ENCODE measurements at places on chromosomes 5 and 9. TPM values are rescaled to one million over a fixed set of nuclear protein-coding genes. Genes with fewer than 3 reads are reported as not detected.

HMCN2 gene
- 0.05 TPM for total RNA-seq

CDH6 gene
- total RNA-seq = not detected

MEIKIN gene
- total RNA-seq = not detected

PNPLA7 gene
- total RNA-seq = 3.1 TPM

GABRP gene
- total RNA-seq = not detected

TPPP gene
- 0.21 TPM for total RNA-seq

NEURL1B gene
- total RNA-seq = 0.16 TPM

BTNL3 gene
- not detected for total RNA-seq

IRGM gene
- total RNA-seq = 2.4 TPM

GRCh38 chr5:54080831-54081230 lies 229.5 kb downstream of the ARL15 start:
- no peak for DNase-seq

- DNase-seq = no peak
Observed at GRCh38 chr5:155049569-155050383, 36.2 kb downstream of the KIF4B start.

- DNase-seq = no peak
Observed at GRCh38 chr9:69771775-69772418, 12.1 kb upstream of the PTAR1 start.

DNA sequence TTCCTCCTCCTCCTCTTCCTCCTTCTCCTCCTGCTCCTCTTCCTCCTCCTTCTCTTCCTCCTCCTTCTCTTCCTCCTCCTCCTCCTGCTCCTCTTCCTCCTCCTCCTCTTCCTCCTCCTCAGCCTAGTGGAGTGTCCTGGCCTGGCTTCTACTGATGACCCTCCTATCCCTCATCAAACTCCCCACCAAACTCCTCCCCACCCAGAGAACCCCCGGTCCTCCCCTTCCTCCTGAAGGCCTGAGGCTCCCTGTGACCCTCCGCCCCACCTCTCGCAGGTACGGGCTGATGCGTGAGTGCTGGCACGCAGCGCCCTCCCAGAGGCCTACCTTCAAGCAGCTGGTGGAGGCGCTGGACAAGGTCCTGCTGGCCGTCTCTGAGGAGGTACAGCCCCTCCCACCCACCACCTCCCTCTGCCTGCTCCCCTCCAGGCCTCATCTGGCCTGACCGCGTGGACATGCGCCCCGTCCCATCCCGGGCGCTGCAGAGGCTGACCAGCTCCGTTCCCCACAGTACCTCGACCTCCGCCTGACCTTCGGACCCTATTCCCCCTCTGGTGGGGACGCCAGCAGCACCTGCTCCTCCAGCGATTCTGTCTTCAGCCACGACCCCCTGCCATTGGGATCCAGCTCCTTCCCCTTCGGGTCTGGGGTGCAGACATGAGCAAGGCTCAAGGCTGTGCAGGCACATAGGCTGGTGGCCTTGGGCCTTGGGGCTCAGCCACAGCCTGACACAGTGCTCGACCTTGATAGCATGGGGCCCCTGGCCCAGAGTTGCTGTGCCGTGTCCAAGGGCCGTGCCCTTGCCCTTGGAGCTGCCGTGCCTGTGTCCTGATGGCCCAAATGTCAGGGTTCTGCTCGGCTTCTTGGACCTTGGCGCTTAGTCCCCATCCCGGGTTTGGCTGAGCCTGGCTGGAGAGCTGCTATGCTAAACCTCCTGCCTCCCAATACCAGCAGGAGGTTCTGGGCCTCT lies 10.6 kb downstream of the FGFR4 start:
- no peak for DNase-seq

DNA sequence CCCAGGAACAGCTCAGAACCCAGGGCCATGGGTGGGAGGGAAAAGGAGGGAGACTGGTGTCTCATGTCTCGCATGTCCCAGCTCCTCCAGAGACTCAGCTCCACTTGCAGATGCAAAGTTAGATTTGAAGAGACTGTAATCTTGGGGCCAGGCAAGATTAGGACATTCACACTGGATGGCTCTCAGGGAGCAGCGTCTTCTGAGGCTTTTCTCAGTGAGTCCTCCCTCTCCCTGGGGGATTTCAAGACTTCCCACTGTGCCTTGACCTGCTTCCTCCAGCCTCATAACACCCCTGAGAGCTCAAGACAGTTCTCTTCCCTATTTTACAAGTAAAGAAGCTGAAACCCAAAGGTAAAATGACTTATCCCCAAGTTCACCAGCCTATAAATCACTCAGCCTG lies 10.5 kb upstream of the TCOF1 start:
- no peak for DNase-seq

GRCh38 chr9:97578846-97579245 lies 54.3 kb downstream of the TSTD2 start:
- no peak for DNase-seq

DNA sequence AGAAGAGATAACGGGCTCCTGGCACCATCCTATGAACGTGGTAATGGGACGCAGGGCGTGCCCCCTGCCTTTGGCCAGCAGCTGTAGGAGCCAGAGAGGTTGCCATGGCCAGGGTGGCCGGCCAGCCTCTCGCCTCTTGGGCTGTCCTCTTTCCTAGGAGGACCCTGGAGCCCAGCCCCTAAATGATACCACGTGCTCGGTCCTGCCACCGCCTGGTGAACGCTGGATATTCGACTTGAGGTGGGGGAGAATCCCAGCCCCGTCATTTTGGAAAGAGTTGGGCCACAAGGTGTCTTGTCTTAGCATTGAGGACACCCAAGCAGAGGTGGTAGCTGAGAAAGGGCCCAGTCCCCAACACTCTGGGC lies 391 bp upstream of the NRG2 start:
- DNase-seq = peak; percentile 54

DNA sequence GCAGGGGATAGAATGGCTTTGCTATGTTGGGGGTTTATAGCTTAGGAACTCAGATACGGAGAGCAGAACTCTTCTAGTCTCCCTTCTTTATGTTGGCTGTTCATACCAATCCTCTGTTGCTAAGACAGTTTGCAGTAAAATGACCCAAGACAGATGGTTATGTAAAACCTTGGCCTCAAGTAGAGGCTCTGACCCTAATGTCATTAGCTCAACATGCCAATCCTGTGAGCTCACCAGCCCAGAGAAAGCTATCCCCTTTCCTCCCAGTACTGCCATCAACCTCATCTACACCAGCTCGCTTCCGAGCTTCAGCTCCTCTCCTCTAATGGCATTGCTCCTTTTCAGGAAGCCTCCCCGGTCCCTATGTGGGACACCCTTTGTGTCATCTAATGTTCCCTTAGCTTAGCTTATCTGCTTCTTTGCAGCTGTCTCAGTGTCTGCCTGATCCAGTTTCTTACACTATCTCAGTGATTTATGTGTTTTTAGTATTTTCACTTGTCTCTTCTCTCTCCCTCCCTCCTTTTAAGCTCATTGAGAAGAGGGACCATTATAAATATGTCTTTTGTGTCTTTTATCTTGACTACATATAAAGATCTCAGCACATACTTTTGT lies 281.3 kb upstream of the CLINT1 start:
- DNase-seq = no peak

- no peak for DNase-seq
Observed at GRCh38 chr9:107810461-107810961, 320.9 kb upstream of the KLF4 start.

DNA sequence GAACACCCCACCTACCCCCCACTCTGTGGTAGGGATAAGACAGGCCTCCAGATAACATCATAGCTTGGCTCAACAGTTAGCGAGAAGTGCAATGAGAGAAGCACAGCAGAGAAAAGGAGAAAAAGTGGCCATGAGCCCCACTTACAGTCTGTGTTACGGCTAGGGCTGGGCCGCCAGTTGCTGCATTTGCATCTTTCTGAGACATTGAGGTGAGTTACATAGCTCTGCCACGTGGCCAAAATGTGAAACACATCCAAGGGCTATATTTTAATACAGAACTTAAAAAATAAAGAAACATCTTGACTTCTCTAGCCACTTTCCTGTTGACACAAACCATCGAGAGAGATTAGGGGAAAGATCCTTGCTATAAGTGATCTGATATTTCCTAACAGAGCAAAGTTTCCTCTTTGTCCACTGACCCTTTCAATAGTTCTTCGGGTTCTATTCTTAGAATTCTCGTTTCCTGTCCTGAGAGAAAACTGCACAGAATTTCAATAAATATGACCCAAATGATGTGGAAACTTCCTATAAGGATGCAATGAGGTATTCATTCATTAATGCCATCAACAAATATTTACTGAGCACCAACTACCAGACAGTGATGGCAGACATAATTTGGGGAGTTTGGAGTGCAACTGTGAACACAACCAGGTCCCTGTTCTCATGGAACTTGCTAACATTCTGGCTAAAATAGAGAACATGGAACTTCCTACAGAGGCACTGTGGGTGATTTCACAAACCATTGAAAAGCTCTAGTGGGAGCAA lies 3.2 kb upstream of the TLE4 start:
- DNase-seq = no peak

- DNase-seq = no peak
Observed at GRCh38 chr5:176424181-176424580, 7.8 kb upstream of the CLTB start.

- no peak for DNase-seq
Observed at GRCh38 chr9:5500441-5501235, 9.7 kb upstream of the PDCD1LG2 start.

DNA sequence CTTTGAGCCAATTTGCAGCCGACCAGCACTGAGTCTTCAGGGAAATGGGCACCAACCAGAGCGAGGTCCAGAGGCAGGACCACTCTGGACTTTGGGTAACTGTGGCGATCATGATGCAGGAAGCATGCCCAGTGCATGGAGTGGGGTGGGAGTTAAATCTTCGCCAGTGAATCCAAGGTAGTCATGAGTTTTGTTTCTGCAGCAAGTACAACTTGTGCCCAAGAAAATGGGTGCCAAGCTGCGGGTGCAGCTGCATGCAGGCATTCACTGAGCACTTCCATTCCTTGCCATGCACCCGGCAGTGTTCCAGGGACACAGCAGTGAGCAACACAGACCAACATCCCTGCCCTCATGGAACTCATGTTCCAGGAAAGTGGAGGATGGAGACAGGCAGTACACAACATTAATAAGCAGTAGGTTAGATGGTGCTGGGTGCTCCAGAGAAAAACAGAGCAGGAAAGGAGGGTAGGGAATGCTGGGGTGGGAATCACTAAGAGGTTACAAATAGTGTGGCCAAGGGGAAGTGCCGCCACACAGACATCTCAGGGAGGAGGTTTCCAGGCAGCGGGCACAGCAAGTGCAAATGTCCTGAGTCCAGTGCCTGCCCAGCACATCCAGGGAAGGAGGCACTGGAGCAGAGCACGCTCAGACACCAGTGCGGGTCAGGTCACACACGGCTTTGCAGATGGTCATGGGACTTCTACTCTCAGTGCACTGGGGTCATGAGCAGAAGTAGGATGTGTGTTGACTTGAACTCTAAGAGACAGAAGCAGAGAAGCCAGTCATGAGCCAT lies 48.2 kb upstream of the LMX1B start:
- DNase-seq = no peak

DNA sequence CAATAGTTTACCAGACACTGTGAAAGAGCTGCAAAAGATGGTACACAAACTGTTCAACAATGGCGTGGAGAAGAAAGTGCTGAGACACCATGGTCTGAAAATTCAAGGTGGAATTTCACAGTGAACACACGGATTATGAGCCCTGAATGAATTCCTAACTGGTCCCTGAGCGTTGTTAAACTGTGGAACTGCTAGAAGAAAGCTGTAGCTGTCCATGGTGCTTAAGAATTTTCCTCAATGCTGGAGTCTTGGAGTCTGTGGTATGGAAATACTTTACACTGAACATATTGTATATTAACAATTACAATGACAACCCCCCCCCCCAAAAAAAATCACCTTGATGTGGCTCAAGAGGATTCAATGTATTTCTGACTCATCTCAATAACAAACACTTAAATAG lies 68.5 kb downstream of the SLC24A2 start:
- DNase-seq = no peak

DNA sequence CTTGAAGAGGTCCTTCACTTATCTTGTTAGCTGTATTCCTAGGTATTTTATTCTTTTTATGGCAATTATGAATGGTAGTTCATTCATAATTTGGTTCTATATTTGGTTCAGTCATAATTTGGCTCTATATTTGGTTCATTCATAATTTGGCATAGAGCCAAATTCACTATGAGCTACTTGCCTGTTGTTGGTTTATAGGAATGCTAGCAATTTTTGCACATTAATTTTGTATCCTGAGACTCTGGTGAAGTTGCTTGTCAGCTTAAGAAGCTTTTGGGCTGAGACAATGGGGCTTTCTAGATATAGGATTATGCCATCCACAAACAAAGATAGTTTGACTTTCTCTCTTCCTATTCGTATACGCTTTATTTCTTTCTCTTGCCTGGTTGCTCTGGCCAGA lies 142.2 kb downstream of the PLCXD3 start:
- DNase-seq = no peak
